Skeletal muscle cell (primary cell): ENCODE measurements at places on chromosomes 5 and 9.

- no peak for DNase-seq
Observed at GRCh38 chr5:179415291-179416060, 70.2 kb upstream of the ADAMTS2 start.

- DNase-seq: no peak
Observed at GRCh38 chr9:131640438-131641137, 95.3 kb downstream of the PRRT1B start.

DNA sequence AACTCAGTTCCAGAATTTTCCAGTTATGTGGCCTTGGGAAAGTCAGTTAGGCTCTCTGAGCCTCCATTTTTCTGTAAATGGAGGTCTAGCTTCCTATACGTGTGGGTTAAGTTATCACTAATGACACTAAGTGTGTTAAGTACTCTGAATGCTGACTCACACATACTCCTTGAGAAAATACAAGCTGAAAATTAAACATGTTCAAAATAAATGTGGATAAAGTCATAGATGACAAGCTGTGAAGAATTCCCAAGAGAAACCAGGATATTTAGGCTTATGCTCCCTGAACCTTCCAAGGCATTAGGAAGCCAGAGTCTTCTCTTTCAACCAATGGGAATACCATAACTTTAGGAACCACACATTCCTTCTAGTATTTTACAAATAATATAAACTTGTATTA lies 58.1 kb downstream of the ABCA1 start:
- DNase-seq: no peak

DNA sequence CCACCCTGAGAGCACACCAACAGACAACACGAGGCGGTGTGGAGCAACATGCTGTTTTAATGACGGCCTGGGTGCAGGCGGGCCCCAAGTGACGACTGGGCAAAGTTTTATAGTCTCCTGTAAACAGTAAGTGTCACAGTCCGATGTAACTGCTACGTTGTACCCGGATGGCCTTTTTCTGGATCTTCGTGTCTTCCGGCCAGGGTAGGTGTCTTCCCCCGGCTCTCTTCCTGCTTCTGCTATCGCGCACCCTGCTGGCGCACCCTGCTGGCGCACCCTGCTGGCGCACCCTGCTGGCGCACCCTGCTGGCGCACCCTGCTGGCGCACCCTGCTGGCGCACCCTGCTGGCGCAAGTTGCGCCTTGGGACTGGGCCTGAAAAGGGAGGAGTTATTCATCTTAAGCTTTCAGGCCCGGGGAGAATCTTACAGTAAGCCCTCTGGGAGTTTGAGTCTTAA lies 143.0 kb upstream of the TARS1 start:
- no peak for DNase-seq

DNA sequence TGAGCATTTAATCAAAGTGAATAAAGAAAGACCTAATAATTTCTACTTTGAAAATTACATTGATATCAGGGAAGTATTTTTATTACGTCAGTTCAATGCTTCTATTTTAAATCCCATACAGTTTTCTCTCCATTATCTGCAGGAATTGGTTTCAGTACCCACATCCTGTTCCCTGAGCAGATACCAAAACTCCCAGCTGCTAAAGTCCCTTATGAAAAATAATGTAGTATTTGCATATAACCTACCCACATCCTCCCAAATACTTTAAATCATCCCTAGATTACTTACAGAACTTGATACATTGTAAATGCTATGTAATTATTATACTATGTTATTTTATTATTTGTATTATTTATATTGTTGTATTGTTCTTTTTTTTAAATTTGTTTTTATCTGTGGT lies 125.4 kb upstream of the MINAR2 start:
- no peak for DNase-seq

DNA sequence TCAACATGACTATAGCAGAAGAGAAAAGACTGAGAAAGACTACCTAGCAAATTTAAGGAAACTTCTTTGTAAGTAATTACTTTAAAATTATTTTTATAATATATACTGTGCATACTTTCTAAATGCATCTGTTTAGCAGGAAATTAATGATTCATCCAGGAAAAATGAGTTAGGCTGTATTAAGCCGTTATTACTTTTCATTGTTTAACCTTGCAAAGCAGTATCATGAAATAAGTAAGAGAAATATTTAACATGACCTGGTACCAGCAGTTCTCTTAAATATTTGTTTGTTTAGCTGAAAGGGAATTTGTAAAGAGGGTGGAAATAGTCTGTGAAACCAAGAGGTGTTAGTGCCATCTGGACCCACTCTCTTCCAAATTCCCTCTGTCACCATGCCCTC lies 175.0 kb downstream of the GNAQ start:
- no peak for DNase-seq

DNA sequence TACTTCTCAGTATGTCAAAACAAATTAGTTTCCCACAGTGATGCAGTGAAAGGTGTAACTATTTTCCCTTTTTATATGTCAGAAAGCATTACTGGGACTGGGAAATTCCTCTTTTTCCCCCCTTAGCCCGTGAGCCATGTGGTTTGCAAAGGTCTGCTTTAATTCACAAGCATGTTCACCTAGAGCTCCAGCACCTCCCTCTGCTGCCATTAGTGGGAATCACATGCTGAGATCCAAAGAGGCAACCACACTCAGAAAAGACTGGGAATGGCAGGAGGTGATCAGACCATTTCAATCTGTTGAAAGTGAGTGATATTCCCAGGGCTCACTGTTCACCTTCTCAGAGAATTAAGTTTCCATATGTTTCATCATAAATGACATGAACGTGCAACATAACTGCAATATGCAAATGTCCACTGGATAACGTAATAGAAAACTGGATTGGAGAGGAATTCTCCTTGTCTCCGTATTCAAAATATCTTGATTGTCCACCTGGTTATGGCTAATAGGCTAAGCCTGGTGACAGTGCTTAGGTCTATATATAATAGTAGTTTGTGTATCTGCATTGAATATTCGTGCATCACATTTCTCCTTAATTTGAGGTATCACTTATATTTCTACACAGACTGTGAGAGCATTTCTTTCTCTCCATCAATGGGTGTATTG lies 703.5 kb upstream of the WWC1 start:
- no peak for DNase-seq

- no peak for DNase-seq
Observed at GRCh38 chr5:124952566-124952965, 206.1 kb upstream of the ZNF608 start.

- DNase-seq: no peak
Observed at GRCh38 chr5:140042643-140043507, at the start of gene NRG2. NRG2 (minus strand) TSS chr5:140043299.

- DNase-seq: no peak
Observed at GRCh38 chr9:130023994-130024596, 18.9 kb downstream of the FNBP1 start.

DNA sequence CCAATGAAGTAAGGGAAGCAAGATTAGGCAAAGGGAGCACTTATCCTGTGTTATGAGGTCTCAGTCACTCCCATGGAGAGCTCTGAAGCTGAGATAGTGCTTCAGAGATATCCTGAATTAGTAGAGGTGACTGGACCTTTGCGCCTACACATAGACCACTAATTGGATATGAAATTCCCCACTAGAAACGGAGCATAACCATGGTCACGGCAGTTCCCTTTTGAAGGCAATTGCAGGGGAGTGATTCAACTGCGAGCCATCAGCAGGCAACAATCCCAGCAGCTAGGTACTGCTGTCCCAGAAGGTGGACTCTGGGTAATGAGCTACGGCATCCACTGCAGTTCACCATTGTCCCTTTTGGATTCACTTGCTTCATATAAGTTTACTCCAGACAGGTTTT lies 267.7 kb upstream of the RASA1 start:
- DNase-seq: no peak

- DNase-seq: no peak
Observed at GRCh38 chr5:6886866-6887265, 173.6 kb downstream of the TENT4A start.

DNA sequence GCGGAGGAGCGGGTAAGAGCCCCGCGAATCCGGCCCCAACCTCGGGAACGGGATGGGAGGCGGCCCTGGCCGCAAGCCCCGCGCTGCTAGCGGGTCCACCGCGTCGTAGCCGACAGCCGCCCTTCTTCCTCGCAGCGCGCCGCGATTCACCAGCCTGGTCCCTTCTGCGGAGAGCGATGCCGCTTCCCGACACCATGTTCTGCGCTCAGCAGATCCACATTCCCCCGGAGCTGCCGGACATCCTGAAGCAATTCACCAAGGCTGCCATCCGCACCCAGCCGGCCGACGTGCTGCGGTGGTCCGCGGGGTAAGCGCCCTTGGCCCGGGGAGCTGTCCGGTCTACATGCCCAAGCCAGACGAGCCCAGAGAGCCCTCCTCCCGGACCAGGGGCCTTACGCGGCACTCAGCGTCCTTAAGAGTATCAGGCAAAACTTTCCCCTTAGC lies 335 bp downstream of the ROPN1L start:
- no peak for DNase-seq

- DNase-seq: no peak
Observed at GRCh38 chr9:135090081-135090480, 2.6 kb downstream of the OLFM1 start.

DNA sequence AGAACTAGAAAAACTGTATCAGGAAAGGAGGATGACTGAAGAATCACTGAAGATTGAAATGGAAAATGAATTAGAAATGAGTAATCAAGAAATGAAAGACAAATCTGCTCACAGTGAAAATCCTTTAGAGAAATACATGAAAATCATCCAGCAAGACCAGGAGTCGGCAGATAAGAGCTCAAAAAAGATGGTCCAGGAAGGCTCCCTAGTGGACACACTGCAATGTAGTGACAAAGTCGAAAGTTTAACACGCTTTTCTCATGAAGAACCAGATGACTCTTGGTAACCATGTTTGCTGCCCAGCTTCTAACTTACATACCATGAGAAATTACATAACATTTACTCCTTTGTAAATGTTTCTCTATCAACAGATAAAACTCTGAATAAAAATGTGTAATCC lies 37.1 kb downstream of the CPLANE1 start:
- DNase-seq: no peak

- no peak for DNase-seq
Observed at GRCh38 chr5:60843386-60843935, 608 bp downstream of the ELOVL7 start.

DNA sequence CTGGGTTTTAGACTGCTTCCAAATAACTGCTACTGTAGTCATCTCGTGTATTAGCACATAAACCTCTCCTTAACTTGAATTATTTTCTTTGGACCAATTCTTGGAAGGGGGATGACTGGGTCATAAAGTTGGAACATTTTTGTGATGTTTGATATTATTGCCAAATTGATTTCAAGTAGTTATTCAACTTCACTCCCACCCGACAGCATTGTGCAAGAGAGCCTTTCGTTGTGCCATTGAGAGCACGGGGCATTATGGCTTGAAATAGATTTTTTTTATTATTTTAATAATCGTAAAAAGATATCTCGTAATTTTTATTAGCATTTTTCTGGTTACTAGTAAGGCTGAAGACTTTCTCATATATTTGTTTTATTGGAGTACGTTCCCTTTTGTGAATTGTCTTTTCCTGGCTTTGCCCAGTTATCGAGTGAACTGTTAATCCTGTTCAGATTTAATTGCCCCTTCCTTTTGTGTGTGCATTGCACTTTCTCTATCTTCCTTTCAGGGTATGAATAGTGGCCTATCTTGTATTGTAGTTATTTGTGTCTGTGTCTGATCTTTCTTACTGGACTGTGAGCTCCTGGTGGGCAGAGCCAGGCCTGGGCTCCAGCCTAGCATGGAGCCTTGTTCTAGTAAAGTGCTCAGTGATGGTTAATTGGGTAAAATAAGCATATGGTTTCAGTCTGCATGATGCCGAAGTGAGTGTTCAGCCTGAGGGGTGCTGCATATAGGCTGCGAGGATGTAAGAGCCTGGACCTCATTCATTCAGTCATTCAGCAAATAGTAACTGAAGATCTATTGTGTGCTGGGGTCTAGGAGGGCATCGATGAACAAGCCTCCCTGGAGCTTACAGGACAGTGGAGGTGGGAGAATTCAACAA lies 93.5 kb upstream of the SHB start:
- no peak for DNase-seq
